Hematopoietic multipotent progenitor cell (in vitro differentiated cells): ENCODE measurements at places on chromosomes 6 and 20.

DNA sequence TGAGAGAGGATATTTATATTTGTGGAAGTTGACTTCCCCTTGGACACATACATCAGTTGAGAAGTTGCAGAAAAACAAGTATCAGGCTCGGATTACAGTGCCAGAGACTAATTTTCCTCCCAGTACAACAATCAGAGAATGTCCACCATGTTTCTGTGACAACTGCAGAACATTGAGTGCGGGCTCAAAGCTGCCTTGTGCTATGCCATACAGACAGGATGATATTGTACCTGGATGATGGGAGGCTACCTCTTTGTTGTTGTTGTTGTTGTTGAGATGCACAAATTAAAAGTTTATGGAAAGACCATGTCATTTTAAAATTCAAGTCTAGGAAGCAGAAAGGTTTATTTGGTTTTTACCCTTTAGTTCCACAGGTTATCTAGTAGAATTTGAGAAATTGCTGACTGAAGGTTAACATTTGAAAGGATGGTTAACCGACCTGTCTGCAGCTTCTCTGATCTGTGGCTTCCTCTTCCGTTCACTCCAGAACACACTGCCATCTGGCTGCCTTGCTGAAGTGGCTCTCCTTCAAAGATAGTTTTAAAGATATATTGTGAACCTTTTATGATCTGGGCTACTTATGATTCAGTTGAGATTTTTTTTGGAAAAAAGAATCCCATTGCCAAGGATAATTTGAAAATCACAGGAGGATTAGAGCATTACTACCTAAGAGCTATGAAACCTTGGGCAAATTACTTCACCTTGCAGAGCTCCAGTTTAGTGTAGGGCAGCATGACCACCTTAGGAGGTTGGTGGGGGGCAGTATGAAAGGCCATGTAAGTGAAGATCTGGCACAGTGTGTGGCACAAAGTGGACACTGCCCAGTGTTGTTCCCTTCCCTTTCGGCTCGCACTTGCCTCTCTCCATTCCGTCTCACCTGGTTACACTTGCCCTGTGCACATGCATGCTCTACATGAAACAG is 15.9 kb downstream of the TMEM200A start:
- DNase-seq, result no peak

GRCh38 chr6:144177726-144178125 is 27.4 kb downstream of the STX11 start:
- DNase-seq, result no peak

DNA sequence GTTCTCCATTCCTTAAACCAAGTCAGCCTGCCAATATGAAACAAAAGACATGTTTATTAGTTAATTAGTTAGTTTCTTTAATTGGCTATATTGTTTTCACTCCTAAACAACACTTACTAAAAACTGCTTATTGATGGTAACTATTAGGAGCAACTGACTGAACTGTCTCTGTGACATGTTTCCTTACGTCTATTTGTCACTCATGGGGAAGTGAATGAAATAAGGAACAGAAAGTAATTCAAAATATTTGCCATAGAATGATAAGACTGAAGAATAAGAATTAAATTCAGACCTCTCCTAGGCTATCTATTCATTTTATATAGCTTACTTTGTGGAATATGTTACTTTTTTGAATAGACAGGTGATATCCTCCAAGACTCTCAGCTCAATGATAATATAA is 217.2 kb downstream of the LAMA2 start:
- no peak for DNase-seq

GRCh38 chr6:45024610-45025009 is 303.5 kb upstream of the RUNX2 start:
- no peak for DNase-seq

DNA sequence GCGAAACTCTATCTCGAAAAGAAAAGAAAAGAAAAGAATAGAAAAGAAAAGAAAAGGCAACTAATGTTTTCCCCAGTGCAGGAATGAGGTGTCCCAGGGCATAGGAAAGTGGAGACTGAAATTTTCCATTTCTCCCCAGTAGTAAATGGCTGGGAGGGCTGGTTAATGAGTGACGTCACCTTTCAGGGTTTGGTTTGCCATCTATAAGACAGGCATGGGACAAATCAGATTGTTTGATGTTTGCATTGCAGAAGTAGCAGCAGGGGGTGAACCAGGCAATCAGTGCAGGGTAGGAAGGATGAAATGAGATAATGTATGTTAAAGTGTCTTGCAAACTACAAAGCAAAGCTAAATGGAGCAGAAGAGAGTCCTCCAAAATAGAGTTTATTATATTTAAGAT is 533.4 kb downstream of the PKHD1 start:
- no peak for DNase-seq
